ENCODE measurements at places on chromosomes 4 and X.
A peak's percentile ranks its signal among the peaks of the same experiment; 100 is the strongest.

- DNase-seq = no peak
Measured at GRCh38 chrX:49174723-49175122, 3.0 kb downstream of the PLP2 start.

DNA sequence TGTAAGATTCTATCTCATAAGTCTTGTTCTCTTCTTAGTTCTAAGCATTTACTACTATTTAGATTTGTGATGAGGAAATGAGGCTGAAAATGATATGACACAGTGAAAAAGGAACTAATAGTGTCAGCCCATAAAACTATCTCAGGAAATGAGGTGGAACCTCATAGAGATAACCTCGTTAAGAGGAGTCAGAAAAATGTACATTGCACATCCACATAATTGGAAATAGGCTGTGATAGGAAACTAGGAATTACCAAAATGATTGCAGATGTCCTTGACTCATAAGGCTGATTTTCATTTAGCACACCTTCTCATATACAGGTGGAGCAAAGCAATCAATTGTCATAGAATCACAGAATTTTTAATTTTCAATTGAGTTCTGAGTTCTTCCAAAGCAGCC lies 26.8 kb downstream of the ANXA10 start:
- DNase-seq = no peak

DNA sequence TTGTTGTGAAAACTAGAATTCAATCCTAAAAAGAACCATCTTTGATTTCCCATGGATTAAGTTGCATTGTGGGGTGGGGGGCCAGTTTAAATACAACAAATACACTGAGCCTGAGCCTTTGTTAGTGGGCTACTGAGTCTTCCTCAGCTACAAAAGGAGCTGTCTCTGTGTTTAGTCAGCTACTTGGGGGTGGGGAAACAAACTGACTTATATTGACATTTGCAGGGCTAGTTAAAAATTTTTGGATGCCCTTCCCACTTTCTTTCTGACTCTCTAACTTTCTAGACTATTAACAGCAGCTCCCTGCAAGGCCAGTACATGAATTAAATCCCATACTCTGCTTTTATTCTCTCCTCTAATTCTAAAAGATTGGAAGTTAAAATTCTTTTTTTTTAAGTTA lies 32.5 kb upstream of the FHDC1 start:
- no peak for DNase-seq

DNA sequence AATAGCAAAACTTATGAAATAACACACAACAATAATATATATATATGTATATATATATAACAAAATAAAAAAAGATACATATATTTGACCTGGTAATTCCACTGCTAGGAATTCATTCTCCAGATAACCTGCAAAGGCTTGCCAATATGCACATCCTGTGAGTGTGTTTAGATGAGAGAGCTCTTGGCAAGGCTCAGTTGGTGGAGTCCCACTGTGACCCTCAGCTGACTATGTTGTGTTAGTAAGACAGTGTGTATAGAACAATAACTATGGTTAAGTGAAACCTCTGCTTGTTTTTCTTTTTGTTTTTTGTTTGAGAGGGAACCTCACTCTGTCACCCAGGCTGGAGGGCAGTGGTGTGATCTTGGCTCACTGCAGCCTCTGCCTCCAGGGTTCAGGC lies 39.5 kb upstream of the RBMX start:
- no peak for DNase-seq

DNA sequence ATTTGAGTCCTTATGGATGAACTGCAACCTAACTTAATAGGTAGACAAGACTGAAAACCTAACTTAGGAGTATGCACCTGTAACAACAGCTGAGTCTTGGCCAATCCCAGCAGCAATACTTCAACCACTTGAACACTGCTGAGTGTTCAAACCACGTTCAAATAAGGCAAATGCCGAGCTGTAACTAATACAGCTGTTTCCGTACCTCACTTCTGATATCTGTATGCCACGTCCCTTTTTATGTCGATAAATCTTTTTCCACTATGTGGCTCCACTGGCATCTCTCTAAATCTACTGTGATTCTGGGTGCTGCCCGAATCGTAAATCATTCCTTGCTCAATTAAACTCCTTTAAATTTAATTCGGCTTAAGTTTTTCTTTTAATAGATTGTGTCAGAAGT lies 459.7 kb downstream of the INPP4B start:
- no peak for DNase-seq

DNA sequence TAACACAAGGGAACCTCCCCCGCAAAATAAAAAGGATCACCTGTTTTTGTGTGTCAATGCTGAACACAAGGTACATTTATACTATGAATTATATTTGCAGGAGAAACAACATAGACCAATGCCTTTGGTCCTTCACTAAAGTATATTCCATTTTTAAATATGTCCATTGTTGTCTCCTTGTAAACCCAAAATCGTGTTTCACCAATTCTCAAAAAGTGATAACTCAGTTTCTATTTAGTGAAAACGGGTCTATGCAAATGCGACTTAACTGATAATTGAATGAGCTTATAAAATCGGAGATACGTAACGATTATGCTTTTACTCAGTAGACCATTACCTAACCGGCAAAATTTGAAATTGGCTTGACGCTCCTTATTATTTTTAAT lies 2.1 kb downstream of the BRWD3 start:
- DNase-seq = peak; percentile 43

GRCh38 chr4:6095023-6095752 lies 77.0 kb upstream of the C4orf50 start:
- DNase-seq = no peak

DNA sequence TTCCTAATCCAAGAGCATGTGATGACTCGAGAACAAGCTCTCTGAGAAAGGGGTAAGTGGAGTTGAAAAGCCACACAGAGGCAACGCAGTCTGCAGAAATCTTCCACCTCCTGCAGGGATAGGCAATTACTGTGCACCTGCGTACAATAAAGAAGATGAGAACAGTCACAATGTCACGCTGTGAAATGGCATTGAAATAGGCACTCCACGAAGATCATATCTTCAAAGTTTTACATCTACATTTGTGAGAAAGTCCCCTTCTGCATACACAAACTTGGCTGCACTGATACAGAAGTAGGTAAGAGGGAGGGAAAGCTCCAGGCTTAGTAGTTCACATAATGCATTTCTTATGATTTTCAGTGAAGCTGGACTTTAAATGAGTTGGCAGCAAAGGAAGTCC lies 27.1 kb downstream of the DDX60L start:
- DNase-seq = no peak

- DNase-seq = peak; percentile 84
Measured at GRCh38 chr4:108172753-108173598, 4.2 kb upstream of the LEF1 start.

GRCh38 chr4:24662056-24662455 lies 77.7 kb upstream of the DHX15 start:
- DNase-seq = no peak

GRCh38 chr4:3124070-3124767 lies 49.7 kb downstream of the HTT start:
- DNase-seq = no peak

- DNase-seq = no peak
Measured at GRCh38 chrX:107560980-107561379, 67.3 kb upstream of the PRPS1 start.

- DNase-seq = no peak
Measured at GRCh38 chr4:67320645-67321044, 224.7 kb downstream of the CENPC start.

GRCh38 chr4:40492691-40493090 lies 137.0 kb downstream of the RBM47 start:
- DNase-seq = no peak

DNA sequence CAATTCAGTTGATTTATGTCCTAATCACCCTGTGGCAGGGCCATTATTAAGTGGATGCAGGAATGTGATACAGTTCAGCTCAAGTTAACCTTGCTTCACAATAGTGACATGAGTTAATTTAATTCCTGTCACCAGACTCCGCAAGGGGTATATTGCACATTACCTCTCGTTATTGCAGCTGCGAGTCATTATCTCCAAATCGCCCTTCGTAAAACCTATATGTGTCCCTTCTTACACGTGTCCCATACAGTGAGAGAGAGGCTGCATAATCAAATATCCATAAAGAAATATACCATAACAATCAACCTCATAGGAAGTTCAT lies 369.9 kb upstream of the ANXA10 start:
- DNase-seq = no peak

GRCh38 chr4:65789341-65789740 lies 119.1 kb upstream of the EPHA5 start:
- no peak for DNase-seq

- no peak for DNase-seq
Measured at GRCh38 chrX:110403441-110404238, 45.0 kb downstream of the RTL9 start.

DNA sequence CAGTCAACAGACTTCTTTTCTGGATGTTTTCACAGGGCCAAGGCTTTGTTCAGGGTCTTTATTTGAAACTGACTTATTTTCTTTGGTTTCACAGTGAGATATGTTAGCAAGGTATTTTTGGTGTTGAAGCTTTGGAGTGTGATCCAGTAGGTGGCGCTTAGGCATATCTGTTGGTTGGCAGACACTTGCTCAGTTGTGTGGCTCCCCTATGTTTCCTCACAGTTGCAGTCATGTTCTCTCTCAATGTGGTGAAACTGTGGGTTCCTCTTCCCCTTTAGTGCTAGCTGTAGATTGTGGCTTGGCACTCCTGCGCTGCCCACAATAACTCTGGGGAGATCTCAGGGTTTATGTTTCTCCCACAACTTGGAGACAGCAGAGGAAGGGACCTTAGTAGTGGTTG lies 460.8 kb downstream of the SLITRK2 start:
- DNase-seq = peak; percentile 35

- DNase-seq = no peak
Measured at GRCh38 chr4:43853565-43854264, 594.9 kb downstream of the KCTD8 start.

DNA sequence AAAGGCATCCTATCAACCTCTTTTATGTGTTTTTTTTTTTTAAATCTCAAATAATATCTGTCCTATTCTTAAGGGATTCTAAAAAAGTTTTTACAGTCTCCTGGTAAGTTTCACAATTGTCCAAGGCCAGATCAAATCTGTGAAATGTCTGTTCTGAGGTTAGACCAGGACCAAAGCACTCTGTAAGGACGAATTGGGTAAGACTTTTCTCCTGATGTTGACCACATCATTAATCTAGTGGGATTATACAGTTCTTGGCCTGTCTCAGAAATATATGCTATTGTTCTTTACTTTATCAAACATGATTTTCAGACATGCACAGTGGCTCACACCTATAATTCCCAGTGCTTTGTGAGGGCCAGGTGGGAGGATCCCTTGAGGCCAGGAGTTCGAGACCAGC lies 45.8 kb upstream of the TMEM131L start:
- peak; percentile 31 for DNase-seq

DNA sequence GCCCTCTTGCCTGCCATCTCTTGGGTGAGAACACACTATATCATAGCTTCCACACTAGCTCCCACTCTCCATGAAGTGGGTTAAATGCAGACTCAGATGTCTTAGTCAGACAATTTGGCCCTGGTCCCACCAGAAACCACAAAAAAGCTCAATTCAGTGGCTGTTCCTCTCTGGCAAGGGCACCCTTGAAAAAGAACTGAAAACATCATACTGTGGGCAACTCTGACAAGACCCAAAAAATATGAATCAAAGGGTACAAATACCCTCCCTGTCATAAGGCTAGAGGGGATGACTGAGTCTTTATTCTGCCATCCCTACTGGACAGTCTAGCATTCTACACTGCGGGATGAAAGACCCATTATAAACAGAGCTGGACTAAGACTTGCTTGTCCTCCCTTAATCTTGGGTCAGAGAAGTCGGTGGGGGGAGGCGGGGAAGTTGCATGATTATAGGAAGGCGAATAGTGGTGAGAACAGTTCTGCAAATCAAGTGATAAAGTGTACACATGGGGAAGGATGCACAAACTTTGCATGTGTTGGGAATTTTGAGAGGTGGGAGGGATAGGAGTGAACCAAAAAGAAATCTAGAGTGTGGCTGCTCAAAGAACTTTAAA lies 172.1 kb downstream of the OPHN1 start:
- DNase-seq = peak; percentile 63

DNA sequence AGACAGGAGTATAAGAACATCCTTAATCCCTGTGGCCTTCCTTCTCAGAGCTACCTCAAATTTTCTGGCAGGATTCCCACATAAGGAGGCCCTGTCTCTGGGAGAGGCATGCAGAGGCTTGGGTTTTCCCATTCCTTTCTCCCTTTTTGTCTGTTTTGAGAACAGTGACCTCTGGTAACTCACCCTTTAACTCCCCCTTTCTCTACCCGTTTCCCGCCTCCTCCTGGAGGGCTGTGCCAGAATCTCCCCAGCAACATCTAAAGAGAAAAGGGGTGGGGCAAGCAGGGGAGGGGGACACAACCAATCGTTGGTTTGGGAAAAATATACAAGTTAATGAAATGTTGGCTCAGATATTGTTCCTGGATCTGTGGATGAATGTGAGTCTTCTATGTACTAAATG lies 303.7 kb upstream of the IRS4 start:
- no peak for DNase-seq

DNA sequence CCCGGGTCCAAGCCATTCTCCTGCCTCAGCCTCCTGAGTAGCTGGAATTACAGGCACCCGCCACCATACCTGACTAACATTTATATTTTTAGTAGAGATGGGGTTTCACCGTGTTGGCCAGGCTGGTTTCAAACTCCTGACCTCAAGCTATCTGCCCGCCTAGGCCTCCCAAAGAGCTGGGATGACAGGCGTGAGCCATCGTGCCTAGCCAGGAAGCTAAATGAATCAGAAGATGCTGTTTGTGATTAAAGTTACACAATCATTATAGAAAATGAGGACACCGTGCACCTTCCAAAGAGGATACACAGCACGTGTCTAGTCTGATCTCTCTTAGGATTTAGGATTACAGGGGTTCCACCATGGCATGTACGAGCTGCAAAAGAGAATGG lies 99.6 kb downstream of the DHRSX start:
- DNase-seq = no peak

- DNase-seq = no peak
Measured at GRCh38 chr4:145044341-145044740, 53.7 kb downstream of the ANAPC10 start.

DNA sequence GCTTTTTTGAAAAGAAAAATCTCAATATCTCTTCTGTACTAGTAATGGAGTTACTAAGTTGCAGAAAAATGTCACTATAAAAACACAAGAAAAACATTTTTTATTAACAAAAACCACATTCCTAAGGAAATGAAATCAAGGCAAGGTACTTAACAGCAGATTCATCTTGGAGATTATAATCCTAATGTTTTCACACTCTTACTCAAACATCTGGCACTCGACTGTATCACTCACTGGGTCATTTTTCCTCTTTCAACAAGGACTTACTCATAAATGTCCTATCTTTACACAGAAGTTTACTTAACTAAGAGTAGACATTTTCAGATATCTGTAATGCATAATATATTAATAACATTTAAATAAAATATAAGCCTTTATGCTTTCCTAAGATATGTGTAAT lies 216.6 kb downstream of the NR3C2 start:
- no peak for DNase-seq

DNA sequence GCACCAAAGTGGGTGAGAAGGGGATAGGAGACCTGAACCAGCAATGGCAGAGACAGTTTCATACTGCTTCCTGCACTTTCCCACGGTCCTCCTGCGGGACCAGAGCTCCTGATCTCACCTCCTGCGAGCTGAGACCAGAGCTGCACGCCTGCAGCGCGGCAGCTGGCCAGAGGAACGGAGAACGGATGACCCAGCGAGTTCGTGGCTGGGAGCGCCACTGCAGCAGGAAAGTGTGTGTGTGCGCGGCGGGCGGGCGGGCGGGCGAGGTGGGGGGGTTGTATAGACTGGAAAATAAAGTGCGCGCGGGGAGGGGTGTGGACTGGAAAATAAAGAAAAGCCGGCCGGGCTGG lies 16.5 kb downstream of the MCF2 start:
- DNase-seq = no peak
